DMS79 (cell line): ENCODE measurements at places on chromosomes 7 and 10.
A peak's percentile ranks its signal among the peaks of the same experiment; 100 is the strongest.

- DNase-seq, result no peak
Observed at GRCh38 chr10:97259119-97259518, 33.3 kb downstream of the ARHGAP19 start.

DNA sequence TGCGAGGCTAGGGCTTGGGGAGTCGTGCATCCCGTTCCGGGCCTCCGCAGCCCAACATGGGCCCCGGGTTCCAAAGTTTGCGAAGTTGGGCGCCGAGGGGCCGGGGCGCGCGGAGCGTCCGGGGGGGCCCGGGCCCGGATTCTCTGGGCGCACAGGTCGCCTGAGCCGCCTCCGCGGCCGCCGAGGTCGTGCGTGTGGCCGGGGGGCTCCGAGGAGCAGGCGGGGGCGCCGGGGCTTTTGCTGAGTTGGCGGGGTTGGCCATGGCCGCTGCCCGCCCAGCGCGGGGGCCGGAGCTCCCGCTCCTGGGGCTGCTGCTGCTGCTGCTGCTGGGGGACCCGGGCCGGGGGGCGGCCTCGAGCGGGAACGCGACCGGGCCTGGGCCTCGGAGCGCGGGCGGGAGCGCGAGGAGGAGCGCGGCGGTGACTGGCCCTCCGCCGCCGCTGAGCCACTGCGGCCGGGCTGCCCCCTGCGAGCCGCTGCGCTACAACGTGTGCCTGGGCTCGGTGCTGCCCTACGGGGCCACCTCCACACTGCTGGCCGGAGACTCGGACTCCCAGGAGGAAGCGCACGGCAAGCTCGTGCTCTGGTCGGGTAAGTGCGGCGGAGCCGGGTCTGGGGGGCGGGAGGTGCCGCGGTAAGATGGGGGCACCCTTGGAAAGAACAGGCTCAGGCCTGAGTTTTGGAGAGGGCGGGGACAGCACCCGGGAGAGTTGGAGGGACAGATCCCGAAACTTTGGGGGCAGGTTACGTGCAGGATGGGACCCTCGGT, 643 bp downstream of the SMO start:
- no peak for DNase-seq

- no peak for DNase-seq
Observed at GRCh38 chr7:2128601-2129322, 104.0 kb downstream of the MAD1L1 start.

DNA sequence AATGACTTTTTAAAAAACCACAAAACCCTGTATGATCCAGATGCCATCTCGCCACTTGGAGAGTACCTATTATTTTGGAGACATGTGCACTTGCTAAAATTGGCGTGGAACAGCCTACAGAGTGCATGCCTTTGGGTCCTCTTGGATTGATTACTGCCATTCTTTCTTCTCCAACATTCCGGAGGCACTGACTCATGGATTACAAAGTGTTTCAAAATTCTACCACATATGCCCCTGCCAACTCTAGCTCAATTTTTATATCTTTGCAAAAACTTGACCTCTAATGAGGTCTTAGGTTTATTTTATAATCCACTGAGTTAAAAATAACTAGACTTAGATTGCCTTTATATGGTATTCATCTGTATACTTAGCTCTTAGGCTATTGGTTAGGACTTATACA, 55.8 kb upstream of the KIF5B start:
- no peak for DNase-seq

DNA sequence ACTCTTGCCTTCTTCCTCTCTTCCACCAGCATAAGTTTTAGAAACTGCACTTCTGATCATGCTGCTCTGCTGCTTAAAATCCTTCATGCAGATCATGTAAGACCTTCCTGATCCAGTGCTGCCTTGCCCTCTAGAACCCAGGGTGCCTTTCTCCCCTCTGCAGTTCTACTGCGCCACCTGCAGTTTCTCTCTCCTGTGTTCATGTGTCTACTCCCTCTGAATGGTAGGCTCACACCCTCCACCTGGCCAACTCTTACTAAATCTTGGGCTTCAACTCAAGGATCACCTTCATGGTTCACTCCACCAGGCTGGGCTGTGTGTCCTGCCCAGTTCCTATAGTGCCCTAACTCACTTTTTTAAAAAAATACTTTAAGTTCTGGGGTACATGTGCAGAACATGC, 174.6 kb upstream of the ITGB1 start:
- no peak for DNase-seq

DNA sequence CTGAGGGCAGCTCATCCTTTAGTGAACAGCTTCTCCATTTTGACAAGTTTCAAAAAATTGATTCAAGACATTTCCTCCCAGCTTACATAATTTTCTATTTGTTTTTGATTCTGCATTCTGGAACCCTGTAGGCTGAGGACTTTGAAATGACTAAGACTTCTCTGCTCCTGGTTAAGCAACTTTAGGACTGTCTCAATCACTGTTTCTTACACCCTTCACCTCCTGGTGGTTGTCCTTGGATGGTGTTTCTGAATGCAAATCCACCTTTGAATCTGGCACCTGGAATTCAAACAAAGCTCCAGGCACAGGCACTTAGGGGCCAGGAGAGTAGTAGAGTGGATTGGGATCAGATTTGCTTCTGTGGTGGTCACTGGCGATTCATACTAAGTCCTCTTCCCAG, 595.5 kb downstream of the LRMDA start:
- no peak for DNase-seq

DNA sequence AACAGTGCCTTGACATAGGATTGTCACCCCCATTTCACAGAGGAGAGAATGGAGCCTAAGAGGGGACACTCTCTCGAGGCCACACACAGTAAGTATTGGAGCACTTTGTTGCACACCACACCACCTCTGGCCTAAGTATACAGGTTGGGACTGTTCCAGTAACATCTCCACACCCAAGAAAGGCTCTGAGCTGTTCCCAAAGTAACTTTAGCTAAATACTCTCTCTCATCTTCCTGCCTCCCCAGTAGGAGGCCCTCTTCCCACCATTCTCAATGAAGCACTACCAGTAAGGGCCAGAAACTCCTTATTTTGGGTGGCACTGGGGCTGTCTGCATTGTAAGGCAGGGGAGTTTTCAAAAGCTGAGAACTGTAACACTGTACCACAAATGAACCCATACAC, 189.5 kb downstream of the ZNF438 start:
- DNase-seq, result no peak

GRCh38 chr7:156985101-156985992, 25.1 kb downstream of the MNX1 start:
- DNase-seq, result no peak

- DNase-seq, result no peak
Observed at GRCh38 chr7:44117801-44118429, 5.4 kb downstream of the POLD2 start.

DNA sequence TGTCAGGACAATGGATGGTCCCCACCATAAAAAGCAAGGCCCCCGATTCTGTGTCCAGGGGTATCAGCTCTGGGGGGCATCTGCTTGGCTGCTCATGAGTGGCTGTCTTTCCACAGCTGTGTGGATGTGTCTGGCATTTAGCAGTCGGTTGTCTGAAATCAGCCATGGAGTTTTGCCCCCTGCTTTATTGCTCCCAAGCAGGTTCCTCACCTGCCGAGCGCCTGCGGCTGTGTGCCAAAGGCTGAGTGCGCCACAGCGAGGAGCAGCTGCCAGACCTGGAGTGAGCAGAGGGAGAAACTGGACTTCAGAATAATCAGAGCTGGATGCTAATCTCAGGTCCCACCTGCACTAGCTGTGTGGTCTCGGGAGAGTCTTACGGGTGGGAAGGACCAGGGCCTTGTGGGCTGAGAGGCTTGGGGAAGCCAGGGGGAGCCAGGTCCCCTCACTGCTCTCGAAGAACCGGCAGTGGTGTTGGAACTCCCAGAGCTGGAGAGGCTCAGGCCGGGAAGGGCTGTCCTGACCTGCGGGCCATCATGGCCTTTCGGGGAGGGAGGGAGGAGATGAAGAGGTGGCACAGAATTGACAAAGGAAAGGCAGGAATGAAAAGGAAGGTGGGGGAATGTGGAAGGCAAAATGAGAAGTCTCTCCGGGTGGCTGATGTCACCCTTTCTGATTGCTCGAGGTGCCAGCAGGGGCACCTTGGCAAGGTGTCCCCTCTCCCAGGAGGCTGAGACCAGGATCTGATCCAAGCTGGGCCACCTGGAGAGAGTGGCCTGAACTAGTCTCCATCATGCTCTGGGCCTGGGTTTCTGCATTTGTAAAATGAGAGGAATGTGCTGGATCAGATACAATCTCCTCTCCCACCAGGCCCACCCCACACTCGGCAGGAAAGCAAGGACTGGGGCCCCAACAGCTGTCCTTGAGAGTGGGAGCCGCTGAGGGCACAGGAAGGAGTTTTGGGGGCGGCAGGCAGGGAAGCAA, 30.2 kb upstream of the LEP start:
- DNase-seq, result peak; percentile 83

GRCh38 chr10:5563991-5564536, 39.3 kb downstream of the CALML3 start:
- DNase-seq, result no peak

GRCh38 chr10:96288151-96288621, 16.0 kb upstream of the DNTT start:
- DNase-seq, result no peak

- no peak for DNase-seq
Observed at GRCh38 chr7:125316466-125316865, 386.8 kb upstream of the POT1 start.

DNA sequence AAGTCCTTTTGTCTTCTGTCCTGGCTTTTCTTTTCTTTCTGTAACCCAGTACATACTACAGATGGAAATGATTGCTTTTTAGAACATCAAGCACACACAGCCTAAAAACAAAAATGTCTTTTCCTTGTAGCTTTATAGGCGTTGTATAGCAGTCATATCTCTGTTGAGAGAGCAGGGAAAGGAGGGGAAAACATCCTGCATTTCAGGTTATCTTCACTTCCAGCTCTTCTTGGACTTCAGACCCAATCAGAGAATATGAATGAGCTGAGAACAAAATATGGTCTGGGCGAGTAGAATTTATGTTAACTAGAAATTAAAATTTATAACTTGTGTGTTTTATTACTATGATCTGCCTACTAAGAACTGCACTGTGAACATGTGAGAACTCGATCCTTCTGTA, 14.7 kb downstream of the TMEM60 start:
- no peak for DNase-seq

- DNase-seq, result no peak
Observed at GRCh38 chr10:130396044-130396443, 259.9 kb downstream of the GLRX3 start.

- DNase-seq, result no peak
Observed at GRCh38 chr10:103215601-103216000, 22.5 kb upstream of the NT5C2 start.

DNA sequence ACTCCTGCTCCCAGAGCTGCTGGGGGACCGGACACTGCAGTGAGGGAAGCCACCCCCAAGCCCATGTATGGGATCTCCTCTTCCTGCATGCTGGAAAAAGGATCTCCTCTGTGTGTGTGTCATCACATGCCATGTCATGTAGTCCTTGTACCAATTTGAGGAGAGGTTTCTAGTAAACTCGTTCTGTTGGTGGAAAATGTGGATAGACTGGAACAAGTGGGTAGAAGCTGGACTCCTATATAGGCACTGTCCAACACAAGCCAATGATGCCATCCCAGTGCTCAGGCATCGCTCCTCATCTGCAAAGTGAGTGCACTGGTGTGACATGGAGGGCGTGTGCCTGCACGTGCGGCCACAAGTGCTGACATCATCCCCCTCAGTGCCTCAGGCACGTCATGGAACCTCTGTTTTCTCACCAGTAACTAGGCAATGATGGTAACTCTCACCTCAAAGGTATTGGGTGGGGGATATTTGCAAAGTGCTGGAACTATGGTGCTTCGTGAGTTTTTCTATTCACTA, 19.3 kb downstream of the MYO1G start:
- DNase-seq, result no peak

DNA sequence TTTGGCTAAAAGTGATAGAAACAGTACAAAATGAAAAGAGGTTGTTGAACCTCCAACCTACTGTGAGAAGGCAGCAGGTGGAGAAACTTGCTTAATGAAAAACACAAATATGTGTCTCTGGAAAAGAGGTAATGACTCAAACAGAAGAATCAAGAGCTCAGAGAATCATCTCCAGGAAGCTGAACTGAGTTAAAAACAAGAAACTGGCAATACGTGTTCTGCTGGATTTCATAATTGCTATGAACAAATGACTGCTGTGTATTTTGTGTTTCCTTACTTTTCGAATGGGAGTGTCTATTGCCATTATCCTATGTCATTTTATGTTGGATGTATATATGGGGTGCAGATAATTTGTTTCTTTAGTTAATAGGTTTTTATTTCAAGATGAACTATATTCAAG, 401.1 kb downstream of the DGKB start:
- DNase-seq, result no peak

DNA sequence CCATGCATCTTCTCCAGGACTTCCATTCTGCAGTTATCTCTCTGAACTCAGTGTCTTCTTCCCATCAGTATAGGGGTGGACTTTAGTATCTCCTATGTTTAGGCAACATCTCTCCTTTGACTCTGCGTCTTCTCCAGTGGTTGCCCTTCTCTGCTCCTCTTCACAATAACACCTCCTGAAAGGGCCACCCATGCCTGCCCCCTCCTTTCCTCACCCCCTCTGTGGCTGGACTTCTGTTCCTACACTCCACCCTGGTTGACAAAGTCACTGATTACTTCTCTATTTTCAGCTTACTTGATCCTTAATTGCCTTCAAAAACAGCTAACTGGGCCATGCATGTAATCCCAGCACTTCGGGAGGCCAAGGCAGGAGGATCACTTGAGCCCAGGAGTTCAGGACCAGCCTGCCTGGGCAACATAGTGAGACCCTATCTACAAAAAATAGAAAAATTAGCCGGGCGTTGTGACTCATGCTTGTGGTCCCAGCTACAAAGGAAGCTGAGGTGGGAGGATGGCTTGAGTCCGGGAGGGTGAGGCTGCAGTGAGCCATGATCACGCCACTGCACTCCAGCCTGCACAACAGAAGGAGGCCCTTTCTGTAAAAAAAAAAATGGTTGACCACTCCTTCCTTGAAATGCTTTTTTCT, 13.7 kb downstream of the SRGN start:
- no peak for DNase-seq

- no peak for DNase-seq
Observed at GRCh38 chr7:44765579-44766415, 17.1 kb downstream of the ZMIZ2 start.

DNA sequence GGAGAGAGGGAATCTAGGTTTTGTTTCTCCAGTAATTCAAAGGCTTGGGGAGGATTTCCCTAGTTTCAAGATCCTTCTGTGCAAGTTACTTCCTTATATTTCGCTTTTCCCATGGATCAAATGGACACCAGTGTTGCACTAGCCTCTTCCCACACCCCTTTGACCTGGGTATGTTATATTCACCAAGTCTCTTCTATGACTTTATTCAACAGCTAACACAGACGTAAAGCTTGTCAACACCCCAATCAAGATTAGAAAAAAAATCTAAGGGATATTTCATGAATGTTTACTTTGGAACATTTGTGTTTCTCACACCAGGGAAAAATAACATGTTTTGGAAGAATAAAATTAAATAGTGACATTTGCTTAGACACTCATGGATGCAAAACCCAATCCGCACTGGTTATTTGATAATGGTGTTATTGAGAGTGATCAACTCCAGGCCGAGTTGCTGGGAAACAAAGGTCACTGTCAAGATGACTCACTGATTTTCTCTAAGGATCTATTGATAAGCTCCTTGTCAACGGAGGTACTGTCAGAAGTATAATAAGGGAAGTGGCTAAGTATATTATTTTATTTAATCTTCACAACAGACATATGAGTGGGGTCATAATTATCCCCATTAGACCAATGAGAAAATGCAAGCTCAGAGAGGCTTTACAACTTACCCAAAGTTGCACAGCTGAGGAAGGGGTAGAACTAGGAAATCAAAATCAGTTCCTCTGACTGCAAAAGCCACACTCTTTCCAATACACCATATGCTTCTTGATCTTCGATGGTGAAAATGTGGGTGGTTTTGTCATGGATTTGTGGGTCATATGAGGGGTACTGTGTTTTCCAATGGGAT, 52.2 kb downstream of the CREB3L2 start:
- DNase-seq, result no peak
